ENCODE measurements at places on chromosomes 12 and 14.

- no peak for DNase-seq
These were observed 199.3 kb upstream of the PDZRN4 start for GRCh38 chr12:40988824-40989223.

DNA sequence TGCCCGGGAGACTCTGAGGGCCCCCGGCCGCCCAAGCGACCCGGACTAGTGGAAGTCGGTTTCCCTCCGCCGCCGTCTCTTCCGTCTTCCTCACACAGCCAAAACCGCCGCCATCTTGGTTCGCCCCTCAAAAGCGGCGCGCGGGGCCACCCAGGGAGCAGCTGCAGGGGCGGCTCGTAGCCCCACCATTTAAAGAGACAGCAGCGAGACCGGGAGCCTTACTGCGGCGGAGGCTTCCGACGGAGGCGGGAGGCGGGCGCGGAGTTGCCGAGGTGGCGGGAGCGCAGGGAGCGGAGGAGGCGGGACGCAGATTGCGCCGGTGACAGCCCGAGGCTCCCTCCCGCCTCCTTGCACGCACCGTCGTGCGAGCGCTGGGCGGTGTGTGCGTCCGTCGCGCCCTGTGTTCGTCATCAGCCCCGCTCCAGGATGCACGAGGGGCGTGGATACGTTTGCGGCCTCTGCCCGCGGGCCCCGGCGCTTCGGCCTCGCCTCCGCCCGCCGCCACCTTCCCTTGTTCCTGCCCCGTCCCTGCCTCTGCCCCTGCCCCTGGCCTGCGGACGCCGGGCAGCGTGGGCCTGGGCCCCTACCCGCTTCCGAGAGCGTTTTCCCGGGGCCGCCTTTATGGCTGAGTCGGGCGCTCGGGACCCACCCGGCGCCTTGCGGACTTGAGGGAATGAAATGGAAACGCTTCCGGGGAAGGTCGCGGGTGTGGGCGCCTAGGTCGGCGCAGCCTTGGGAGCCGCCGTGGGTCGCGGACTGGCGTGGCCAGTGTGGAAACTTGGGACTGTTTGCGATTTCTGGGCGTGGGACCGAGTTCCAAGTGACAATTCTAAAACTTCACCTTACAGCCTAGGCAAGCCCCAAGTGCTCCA lies at the start of gene PPP4R3A:
PPP4R3A (minus strand) TSS at position 140 of the 872 bp plus-strand sequence. CDS start 663 bp downstream, outside the sequence.
- DNase-seq, result peak; percentile 96

GRCh38 chr12:21324551-21324950 lies 10.2 kb downstream of the SLCO1A2 start:
- no peak for DNase-seq

GRCh38 chr12:38886064-38886463 lies 19.3 kb downstream of the CPNE8 start:
- no peak for DNase-seq

GRCh38 chr12:124356221-124356620 lies 61.3 kb downstream of the RFLNA start:
- DNase-seq, result no peak

GRCh38 chr14:104600805-104601204 lies 3.8 kb downstream of the TMEM179 start:
- DNase-seq, result no peak

GRCh38 chr12:107374161-107374840 lies 281.0 kb upstream of the CRY1 start:
- no peak for DNase-seq

- DNase-seq, result no peak
These were observed 219.1 kb downstream of the RBM19 start for GRCh38 chr12:113747017-113747416.

DNA sequence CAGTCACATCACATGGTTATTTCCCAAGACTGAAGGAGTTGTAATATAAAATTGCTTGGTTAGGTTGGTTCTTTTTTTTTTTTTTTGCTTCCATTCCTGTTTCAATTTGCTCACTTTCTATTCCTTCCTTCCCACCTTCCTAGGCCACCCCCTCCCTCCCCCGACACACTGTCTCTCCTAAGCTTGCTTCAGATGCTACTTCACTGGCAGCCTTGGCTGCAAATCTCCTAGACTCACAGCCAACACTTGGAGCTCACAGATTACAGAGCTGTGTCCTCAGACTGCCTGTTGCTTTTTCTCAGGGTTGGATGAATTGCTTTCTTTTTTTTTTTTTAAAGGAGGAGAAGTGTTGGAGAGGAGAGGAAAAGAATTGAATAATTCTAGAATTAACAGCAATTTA lies 77.3 kb upstream of the GRIN2B start:
- DNase-seq, result no peak

DNA sequence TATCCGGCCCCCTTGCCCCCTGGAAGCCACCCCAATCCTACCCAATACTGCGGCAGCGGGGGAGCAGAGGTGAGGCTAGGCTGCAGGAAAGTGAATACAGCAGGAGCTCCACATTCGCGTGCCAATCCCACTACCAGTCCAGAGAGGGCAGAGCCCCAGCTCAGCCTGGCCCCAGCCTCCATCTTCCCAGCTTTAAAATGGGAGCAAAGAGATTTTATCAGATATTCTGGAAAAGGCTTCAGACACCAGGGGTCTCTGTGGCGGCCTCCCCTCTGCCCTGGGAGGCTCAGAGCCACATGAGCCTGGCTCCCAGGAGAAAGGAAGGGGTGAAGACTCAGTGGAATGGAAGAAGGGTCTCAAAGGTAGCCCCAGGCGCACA lies 72.7 kb downstream of the NCOR2 start:
- DNase-seq, result no peak

All from inflammatory macrophage treated with lipopolysaccharide for 1 hour (primary cell).